ENCODE measurements at places on chromosomes 1 and 21.

- no peak for DNase-seq
Observed at GRCh38 chr1:36448530-36449056, 1.7 kb downstream of the OSCP1 start.

DNA sequence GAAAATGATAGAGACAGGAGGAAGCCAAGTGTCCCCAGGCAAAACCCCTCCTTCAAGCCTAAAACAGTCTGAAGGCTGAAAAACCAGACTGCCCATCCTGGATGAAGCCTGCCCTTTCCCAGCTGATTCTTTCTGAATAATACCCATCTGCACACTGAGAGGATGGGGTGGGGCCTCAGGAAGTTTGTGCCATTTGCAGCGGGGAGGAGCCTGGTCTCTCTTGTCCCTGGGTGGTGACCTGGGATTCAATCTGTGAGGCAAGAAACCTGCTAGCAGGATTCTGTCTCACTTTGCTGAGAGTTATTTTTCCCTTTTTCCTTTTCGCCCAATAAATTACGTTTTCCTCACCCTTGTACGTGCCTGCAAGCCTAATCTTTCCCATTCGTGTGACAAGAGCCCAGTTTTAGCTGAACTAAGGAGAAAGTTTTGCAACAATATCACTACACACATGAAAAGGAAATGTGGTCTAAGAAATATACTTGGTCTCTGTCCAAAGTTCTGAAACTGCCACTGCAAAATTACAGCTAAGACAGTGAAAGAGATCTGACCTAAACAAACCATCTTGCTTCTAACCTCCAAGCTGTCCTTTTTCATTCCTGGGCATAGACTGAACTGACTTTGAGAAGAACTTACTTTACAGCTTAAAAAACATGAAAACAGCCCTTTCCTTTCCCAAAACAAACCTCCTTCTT lies 105.0 kb downstream of the COP1 start:
- DNase-seq = no peak

GRCh38 chr1:154951901-154952657 lies 3.8 kb downstream of the PBXIP1 start:
- DNase-seq = no peak

- DNase-seq = no peak
Observed at GRCh38 chr1:217718873-217719272, 87.7 kb downstream of the SPATA17 start.

DNA sequence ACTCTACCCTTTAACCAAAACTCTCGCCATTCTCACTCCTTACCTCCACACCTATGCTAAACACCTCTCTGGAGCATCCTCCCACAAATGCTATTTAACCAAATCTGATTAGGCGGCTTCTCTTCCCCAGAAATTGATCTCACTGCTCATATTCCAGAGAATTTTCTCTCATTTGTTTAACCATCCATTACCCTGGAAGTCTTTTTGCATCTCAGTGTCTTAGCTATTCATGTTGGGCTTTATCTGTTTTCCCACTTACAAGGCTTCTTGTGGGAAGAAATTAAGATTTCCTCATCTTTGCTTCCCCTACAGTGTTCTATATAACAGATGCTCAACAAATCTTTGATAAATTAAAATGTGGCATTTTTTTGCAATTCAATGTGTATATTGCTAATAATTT lies 45.5 kb downstream of the MYSM1 start:
- no peak for DNase-seq

DNA sequence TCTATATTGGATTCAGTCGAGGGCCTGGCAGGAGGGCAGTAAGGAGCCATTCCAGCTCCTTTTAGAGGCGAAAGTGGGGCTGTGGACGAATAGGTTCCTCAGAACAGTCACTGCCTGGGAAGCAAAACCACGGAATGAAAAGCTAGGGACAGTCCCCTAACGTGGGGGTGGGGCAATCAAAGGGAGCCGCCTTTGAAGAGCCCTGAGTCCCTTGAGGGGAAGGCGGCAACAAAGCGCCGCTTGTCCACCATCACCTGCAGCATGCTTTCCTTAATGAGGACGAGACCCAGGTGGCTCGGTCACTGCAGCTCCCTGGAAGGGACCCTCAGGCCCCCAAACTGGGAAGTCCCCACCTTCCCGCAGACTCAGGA lies 184.7 kb downstream of the ETS2 start:
- no peak for DNase-seq

DNA sequence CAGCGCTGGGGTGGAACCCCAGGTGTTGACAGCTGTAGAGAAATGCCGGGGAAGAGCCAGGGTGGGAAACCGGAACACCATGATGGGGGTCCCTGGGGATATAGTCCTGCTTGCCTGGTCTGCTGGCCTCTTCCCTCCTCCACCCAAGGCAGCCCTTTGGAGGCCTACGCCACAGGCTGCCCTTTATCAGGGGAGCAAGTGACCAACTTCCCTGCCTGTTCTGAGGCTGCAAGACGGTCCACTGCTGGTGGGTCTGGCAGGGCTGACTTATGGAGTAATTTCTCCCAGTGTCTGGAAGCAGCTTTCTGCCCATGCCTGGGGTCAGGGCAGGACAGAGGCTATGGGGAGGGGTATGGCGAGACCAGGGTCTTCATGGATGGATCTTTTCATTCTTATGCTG lies 50.8 kb upstream of the EDN2 start:
- DNase-seq = no peak

- no peak for DNase-seq
Observed at GRCh38 chr1:46549697-46550681, 1.5 kb downstream of the KNCN start.

GRCh38 chr1:179929955-179930798 lies 24.4 kb upstream of the CEP350 start:
- no peak for DNase-seq

- DNase-seq = no peak
Observed at GRCh38 chr1:172378109-172378760, 42.2 kb upstream of the C1orf105 start.

GRCh38 chr1:243628476-243628907 lies 221.6 kb downstream of the AKT3 start:
- DNase-seq = no peak

DNA sequence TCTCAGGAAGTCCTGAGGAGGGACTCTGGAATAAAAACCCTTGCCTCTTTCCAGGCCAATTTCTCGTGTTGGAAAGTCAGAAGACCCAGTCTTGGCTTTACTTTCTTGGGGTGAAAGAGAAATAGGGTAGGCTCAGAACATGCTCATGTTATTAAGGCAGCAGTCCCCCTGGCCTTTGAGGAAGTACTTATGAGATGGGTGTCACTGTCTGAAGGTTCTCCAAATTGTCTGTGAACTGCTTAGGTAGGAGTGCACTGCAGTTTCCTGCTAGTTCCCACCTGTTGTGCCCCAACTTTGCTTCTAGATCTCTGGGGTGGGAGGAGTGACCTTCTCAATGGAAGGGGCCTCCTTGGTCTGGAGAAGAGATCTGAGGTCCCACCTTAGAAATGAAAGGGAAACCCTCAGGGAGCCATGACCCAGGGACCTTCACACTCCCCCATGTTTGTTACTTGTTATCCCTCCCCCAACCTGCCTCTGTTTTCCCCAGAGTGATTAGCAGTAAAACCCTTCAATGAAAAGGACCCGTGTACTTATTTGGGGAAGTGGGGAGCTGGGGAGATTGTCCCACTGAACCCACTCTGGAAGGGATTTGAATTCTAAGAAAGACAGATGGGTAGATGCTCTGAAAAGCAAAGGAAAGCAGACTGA lies 5.7 kb downstream of the ZNF691 start:
- DNase-seq = no peak

- DNase-seq = no peak
Observed at GRCh38 chr1:26856604-26857469, 6.1 kb upstream of the SFN start.

DNA sequence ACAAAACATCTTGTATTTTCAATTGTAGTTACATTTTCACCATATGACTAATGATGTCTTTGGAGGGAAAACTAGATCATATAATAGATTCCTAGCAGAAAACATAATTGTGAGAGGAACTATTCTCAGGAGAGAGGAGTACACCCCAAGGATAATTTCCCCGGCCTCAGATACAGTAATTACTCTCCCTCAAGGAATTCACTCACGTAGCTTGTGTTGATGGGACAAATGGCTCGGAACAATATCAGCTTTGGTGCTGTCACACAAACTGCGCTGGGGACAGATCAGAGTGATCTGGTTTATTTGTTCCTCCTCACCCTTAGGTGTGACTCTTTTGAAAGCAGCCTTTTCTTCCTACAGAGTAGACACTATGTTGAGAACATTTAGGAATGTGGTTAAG lies 11.2 kb downstream of the ABCG1 start:
- no peak for DNase-seq

GRCh38 chr1:236018885-236019453 lies 45.9 kb downstream of the NID1 start:
- no peak for DNase-seq

GRCh38 chr21:41783476-41784180 lies 16.8 kb upstream of the RIPK4 start:
- peak; percentile 40 for DNase-seq

- no peak for DNase-seq
Observed at GRCh38 chr1:221806984-221807383, 65.1 kb upstream of the DUSP10 start.

GRCh38 chr21:18725653-18726052 lies 322.1 kb upstream of the TMPRSS15 start:
- DNase-seq = no peak

DNA sequence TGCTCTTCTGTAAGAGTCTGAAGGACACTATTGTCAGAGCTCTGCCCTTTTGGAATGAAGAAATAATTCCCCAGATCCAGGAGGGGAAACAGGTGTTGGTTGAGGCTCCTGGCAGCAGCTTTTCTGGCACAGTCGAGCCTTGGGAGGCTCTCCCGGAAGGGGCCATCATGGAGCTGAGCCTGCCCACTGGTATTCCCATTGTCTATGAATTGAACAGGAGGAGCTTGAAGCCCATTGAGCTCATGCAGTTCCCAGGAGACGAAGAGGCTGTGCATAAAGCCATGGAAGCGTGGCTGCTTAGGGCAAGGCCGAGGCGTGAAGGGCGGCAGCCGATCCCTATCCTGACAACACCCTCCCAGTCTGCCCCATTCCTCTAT lies 26.6 kb downstream of the UBE4B start:
- DNase-seq = peak; percentile 5

DNA sequence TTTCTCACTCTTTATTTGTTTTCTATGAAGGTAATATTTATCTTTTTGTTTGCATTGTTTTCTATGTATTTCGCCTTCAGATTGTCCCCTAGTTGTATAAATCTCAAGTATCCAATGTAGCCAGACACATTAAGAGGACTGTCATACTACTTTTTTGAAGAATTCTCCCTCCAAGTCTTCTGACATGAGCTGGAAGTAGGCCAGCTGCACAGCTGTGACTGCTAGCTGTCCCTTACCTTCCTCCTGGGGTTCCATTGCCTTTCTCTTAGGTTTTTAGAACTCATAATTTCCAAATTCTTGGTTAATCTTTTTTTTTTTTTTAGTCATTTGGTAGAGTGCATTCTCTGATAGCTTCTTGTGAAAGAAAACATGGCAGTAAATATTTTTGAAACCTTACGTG lies 46.2 kb downstream of the MTR start:
- no peak for DNase-seq

DNA sequence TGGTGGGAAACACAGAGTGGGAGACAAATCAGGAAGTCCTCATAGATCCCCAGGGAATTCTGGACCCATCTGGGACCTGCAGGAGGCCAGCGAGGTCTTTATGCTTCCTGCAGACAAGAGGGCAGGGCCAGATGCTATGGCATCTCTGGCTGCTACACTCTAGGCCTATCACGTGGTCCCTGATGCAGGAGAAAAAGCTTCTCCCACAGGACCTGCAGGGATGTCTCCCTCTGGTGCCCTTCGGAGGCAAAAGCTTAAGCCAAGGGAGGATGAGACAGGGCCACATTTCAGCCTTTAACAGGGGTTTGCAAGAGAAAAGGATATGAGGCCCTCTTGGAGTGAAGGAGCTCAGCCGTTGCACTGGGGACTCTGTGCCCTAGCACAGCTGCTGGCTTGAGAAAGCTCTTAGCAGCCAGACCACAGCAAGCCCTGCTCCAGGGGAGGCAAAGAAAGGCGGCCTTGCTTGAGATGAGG lies 243.0 kb downstream of the C1orf94 start:
- no peak for DNase-seq

Data from NCI-H1930 (cell line).